ENCODE measurements at places on chromosomes 2 and 18.
A peak's percentile ranks its signal among the peaks of the same experiment; 100 is the strongest.

- no peak for DNase-seq
Observed at GRCh38 chr18:62505669-62506494, 16.9 kb upstream of the ZCCHC2 start.

DNA sequence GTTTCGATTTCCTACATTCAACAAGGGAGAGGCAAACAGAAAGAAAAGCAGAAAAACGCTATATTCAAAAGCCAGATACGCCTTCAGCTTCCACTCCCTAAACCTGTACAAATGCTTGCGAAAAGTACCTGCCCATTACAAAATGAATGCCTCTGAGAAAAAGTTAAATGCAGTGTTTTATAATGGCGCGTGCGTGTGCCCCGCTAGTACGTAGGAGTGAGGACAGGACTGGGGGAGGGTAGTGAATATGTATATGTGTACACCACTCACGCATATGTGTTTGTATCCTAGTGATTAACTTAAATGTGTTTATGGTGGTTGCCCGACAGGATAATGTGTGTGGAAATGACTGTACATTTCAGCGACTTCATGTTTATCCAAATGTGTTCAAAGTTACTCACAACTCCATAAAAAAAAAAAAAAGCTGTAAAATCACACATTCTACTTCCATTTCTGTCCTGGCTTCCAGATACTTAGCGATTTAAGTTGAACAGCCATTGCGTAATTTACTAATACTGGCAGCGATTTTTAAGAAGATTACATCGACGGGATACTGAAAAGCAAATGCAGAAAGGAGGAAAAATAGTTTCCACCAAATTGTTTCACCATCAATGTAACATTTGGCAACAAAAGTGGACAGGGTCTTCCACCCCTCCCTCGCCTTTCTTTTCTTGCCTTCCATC, 1.3 kb downstream of the NEUROD1 start:
- DNase-seq: peak; percentile 36

GRCh38 chr2:32773448-32773808, 145.6 kb downstream of the TTC27 start:
- no peak for DNase-seq

DNA sequence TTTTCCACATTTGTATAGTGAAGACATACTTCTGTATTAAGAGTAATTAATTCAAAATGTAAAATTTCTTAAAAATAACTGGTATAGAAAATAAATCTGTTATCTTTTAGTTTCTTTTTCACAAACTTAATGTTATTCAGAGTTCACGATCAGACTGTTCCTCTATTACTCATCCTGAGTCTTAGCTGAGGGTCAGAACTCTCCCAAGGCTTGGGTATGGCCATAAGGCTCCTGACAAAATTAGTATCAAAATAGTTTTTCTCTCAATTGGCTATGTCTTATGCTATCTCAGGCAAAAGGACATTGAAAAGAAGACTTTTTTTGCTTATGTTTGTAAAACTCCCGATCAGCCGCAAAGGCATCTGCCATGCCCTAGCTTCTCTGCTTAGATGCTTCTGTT, 56.1 kb upstream of the NAB1 start:
- DNase-seq: no peak

- no peak for DNase-seq
Observed at GRCh38 chr2:62941413-62941812, 109.2 kb upstream of the OTX1 start.

- no peak for DNase-seq
Observed at GRCh38 chr18:5137261-5137660, 59.8 kb downstream of the AKAIN1 start.

GRCh38 chr2:221480821-221481220, 91.3 kb downstream of the EPHA4 start:
- no peak for DNase-seq

GRCh38 chr2:230941202-230942180, 16.4 kb upstream of the GPR55 start:
- no peak for DNase-seq

DNA sequence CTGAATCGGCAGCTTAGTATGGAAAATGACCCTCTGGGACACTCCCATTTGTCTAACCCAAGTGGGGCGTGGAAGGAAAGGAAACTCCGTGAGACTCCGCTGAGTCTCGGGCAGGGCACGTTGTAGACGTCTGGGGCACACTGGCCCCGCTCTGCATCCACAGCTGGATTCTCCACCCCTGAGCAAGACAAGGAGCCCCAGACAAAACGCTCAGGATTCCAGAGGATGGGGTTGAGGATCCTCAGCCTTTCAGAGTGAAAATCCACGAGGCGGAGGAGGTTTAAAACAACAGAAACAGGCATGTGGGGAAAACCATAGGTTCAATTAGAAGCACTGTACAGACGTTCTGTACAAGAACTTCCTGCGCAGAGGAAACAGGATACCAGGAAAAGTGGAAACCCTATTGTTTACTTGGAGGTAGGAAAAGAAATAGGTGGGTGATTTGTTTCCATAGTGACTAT, 124.9 kb upstream of the ZNF236 start:
- peak; percentile 36 for DNase-seq

DNA sequence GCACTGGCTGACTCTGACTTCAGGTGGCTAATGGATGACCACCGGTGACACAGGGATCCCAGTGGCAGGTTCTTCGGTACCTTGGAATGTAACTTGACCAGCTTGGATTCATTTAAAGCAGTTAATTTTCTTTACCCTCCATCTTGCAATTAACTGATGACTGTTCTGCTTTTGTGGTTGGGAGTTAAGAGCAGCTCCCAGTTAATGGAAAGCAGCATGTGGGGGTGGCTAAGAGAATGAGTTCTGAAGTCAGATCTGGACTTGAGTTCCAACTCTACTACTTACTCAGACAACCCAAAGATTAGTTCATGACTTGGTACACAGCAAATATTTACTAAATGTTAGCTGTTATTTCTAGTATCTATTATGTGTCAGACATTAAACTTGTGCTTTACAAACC, 58.5 kb downstream of the FAM228A start:
- no peak for DNase-seq

GRCh38 chr18:23088310-23088709, 47.0 kb upstream of the CABLES1 start:
- DNase-seq: no peak

- no peak for DNase-seq
Observed at GRCh38 chr18:2921778-2922177, 75.0 kb downstream of the EMILIN2 start.

GRCh38 chr2:42060718-42061619, 13.1 kb downstream of the PKDCC start:
- no peak for DNase-seq

- DNase-seq: no peak
Observed at GRCh38 chr2:59726228-59727120, 827.0 kb downstream of the BCL11A start.

GRCh38 chr2:126880324-126880723, 18.4 kb upstream of the TEX51 start:
- no peak for DNase-seq

DNA sequence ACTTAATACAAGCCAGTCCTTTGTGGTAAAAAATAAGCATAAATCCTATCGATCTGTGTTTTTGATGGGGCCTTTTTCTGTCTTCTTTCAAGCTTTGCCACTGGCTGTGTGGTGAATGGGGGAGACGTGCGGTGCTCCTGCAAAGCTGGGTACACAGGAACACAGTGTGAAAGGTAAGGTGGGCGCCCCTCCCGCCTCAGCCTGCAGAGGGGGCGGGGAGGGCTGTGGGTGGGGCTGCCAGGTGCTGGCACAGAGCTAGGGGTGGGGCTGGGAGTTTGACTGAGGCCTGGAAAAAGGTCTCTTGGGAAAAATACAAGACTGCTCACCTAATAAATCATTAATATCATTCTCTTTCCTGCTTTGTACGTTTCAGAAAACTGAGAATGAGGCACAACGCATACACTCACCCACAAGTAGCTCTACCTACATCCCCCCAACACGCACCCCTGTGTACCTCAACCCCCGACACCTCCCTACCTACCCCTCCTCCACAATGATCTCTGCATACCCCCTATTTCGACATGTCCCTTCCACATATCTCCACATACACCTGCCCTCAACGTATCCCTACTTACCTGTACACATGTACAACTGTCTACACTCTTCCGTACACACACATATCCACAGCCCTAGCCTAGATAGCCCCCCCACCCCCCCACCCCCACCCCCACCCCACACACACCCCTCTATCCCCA, 129.7 kb upstream of the TTC39C start:
- no peak for DNase-seq

- no peak for DNase-seq
Observed at GRCh38 chr2:19767899-19768298, 133.9 kb downstream of the TTC32 start.

- no peak for DNase-seq
Observed at GRCh38 chr2:96907115-96908041, 37.5 kb upstream of the SEMA4C start.

DNA sequence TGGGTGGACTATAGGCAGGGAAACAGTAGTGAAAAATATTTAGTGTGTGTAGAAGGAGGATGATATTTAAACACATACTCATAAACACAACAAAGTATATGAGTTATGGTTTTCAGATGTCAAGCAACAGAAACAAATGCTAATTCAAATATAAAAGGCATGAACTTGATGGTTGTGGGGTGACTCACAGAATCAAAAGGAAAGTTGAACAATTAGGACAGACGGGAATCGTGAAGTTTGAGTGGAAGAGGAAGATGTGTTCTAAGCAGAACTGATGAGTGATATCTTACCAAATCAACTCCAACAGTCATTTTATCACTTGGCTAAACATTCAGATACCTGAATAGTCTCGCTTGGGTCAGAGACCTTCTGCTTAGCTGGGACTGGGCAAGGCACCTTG, 53.6 kb upstream of the ITGA6 start:
- DNase-seq: no peak

- no peak for DNase-seq
Observed at GRCh38 chr18:63433334-63433866, 11.1 kb upstream of the VPS4B start.

GRCh38 chr2:219119422-219120043, 41.1 kb downstream of the NHEJ1 start:
- DNase-seq: peak; percentile 25

DNA sequence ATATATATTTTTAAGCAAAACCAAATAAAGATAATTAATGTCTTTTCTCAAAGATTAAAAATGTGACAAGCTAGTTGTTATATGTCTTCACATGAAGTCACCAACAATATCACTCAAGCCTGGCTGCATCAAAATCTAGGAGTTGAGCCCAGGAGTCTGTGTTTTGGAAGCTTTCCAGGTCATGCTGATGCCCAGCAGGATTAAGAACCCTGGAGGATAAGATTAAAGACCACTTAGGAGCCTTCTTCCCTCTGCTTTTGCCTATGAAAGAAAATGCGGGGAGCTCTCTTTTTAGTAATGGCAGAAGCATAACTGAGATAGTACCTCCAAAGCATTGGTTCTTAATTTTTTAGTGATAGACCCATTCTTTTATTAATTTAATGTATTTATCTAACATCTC, 157.4 kb downstream of the ASXL3 start:
- DNase-seq: no peak

- DNase-seq: no peak
Observed at GRCh38 chr18:10119991-10120390, 206.2 kb downstream of the VAPA start.

GRCh38 chr2:31442376-31442775, 27.8 kb upstream of the XDH start:
- DNase-seq: no peak

DNA sequence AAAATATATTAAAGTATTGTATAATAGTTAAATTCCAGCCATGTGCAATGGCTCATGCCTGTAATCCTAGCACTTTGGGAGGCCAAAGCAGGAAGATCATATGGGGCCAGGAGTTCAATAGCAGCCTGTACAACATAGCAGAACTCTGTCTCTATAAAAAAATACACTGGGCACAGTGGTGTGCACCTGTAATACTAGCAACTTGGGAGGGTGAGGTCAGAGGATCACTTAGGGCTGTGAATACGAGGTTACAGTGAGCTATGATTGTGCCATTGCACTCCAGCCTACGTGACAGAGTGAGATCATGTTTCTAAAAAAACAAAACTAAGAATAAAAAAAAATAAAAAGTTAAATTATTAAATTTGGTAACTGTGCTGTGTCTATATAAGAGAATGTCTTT, 36.1 kb downstream of the ZRANB3 start:
- DNase-seq: no peak

DNA sequence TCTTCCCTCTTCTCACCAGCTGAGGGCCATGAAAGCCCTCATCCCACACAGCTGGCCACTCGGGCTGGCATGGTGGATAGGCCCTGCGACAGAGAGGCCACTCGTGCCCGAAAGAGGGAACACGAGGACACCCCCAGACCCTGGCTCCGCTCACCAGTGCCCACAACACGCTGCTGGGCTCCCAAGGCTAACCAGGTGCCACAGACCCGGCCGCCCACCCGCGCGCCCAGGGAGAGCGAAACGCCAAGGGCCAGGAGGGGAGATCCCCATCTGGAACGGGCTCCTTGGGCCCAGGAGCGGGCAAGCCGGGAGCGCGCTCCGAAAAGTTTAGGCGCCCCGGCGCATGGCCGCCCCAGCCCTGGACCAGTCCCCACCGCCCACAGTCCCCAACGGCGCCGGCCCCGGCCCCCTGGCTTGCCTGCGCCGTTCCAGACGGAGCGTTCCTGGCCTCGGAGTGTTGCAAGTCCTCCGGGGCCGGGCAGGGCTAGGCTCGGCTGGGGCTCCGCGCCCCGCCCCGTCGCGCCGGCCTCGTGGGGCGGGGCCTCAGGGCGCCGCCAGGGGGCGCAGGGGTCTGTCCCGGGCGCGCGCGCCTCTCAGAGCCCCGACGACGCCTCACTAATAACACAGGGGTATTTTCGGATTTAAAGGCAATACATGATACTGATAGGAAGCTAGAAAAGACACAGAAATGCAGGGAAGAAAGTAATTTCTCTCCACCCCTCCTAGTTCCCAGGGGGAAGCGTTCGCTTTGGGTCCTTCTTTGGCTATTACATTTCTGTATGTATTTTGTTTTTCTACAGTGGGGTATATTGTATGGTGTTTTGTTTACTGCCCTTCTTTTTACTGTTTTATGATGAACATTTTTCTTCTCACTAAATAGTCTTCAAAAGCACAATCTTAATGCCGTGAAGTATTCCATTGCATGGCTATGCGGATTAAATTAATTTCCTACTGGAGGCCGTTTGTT, at the start of gene TMBIM1:
Gene TMBIM1 (minus strand): TSS at position 456 of the 967 bp plus-strand sequence. CDS start 10,362 bp downstream, outside the sequence.
- no peak for DNase-seq

GRCh38 chr18:9838144-9838877, 47.5 kb upstream of the TXNDC2 start:
- no peak for DNase-seq

- DNase-seq: no peak
Observed at GRCh38 chr2:69718338-69718965, 23.5 kb upstream of the ANXA4 start.

GRCh38 chr2:29113891-29114321, 1.3 kb upstream of the CLIP4 start:
- peak; percentile 71 for DNase-seq

DNA sequence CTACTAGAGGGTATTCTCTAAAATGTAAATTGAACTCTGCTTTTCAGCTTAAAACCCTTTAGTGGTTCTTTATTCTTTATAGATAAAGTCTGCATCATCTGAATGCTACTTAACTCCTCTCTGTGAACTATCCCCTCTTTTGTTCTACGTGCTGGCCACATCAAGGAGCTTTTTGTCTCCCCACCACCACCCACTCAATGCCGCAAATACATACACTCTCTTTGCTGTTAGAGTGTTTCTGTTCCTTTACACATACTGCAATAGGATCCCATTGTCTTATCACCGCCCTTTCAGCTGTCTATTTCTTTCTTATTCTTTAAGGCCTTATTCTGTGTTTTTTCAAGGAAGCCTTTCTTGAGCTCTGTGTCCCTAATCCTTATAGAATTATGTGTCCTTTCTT, 83.3 kb downstream of the EML4 start:
- DNase-seq: no peak
